NCI-H2171 (cell line): ENCODE measurements at places on chromosomes 2 and 18.

GRCh38 chr2:145344076-145344724 lies 824.3 kb upstream of the ZEB2 start:
- no peak for DNase-seq

DNA sequence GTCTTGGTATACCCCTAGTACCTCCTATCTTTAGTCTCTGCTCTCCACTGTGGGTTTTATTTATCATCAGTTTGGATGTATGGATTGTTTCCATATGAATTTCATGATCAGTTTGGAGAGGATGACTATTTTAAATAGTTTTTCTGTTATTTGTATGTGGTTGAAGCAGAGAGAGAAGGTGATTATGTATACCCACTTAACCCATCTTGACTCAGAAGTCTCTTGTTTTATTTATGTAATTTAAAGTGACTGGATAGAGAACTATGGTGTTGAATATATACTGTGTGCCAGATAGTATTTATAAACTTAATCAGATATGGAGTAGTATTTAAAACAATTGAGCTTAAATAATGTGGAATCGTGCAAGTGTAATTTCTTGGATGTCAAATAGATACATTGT lies 39.9 kb downstream of the SMAD4 start:
- no peak for DNase-seq

GRCh38 chr2:96888072-96889011 lies 18.5 kb upstream of the SEMA4C start:
- no peak for DNase-seq

GRCh38 chr2:38192976-38193375 lies 117.0 kb upstream of the CYP1B1 start:
- no peak for DNase-seq

DNA sequence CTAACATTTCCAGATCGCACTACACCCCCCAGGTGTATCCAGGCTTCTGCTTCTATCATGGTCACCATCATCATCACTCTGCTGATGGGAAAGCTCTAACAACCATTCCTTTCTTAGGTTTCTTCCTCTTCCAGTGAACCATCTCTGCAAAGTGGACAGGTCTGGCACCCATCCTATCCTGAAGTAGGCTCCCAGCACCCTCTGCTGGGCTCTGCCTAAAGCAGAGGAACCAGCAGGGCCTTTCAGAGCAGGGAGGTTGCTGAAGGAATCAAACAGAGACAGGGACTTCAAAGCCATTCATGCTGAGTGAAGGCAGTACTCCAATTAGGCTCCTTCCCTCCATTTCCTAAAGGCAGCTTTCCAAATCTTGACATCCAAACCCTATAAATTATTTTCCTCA lies 27.2 kb upstream of the SATB2 start:
- no peak for DNase-seq

DNA sequence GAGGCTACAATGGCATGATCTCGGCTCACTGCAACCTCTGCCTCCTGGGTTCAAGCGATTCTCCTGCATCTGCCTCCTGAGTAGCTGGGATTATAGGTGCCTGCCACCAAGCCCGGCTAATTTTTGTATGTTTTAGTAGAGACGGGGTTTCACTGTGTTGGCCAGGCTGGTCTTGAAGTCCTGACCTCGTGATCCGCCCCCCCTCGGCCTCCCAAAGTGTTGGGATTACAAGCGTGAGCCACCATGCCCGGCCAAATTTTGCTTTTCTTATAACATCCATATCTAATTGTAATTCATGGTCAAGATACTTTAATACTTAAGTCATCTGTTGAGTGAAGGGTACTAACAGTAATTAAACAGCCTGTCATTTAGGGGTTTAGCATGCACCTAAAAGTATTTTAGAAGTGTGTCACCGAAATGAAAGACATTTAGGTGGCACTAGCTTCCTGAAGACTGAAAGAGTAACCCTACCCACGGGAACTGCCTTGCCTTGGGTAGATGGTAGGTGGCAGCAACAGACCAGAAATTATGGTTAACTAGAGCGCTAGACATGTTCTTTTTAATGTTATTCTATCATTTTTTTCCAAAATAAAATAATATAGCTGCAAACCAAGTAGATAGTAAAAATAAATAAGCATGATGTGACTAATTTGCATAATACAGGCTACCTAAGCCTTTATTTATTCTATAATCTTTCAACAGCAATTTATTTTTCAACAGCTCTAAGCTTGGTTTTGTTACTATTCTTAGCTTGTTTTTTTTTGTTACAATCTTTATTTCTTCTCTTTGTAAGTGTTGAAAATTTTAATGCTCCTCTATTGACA lies 8.6 kb upstream of the ACYP2 start:
- peak; percentile 43 for DNase-seq

DNA sequence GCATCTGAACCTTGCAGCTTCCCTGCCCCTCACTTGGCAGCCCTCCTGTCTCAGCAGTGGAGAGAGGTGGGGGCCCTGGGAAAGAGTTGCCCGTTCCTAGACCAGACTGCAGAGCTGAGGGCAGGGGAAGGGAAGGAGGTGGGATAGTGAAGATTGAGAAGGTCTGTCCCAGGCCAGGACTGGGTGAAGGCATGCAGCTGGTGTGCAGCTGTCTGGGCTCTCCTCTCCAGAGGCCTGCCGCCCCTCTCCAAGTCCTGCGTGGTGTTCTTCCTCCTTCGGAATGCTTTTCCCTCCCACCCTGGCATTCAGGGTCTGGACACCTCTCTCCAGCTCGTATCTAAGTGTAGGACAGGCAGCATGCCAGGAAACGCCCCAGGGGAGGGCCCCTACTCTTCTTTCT lies 323.5 kb downstream of the CELF4 start:
- no peak for DNase-seq

DNA sequence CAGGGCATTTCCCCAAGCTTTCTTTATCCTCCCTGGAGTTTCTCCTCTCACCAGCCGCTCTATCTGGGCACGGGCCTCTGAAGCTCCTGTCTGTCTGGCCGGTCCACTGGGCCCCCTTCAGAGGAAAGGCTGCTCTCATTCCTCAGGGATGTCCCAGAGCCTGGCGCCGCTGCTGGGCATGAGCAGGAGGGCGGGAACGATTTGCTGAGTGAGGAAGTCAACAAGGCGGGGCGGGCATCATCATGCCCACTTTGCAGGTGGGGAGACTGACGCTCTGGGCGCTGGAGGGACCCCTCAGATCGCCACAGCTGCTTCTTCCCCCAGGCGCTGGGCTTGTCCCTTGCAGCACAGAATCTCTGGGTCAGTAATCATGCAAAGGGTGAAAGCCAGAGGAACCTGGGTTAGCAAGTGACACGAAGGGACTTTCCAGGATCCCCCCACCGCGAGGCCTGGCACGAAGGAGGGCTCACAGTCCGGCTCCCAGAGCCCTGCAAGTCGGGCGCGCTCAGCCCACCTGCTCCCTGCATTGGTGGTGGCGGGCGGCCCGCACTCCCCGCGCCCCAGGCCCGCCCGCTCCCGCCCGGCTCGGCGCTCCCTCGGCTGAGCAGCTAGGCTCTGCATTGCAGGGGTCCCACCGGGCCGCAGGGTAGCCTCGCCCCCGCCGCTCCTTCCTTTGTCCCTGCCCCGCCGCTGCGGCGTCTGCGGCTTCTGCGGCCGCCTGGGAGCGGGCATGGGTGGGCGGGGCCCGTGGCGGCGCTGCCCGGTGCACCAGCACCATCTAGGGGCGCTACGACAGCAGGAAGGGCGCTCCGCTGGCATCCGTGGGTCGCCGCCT lies 157.8 kb downstream of the CYRIA start:
- DNase-seq = peak; percentile 38

- DNase-seq = no peak
Measured at GRCh38 chr2:190121971-190122370, 59.4 kb upstream of the MSTN start.

GRCh38 chr2:28247290-28247689 lies 145.4 kb upstream of the FOSL2 start:
- peak; percentile 82 for DNase-seq

- no peak for DNase-seq
Measured at GRCh38 chr2:159551806-159552205, 64.5 kb downstream of the BAZ2B start.

DNA sequence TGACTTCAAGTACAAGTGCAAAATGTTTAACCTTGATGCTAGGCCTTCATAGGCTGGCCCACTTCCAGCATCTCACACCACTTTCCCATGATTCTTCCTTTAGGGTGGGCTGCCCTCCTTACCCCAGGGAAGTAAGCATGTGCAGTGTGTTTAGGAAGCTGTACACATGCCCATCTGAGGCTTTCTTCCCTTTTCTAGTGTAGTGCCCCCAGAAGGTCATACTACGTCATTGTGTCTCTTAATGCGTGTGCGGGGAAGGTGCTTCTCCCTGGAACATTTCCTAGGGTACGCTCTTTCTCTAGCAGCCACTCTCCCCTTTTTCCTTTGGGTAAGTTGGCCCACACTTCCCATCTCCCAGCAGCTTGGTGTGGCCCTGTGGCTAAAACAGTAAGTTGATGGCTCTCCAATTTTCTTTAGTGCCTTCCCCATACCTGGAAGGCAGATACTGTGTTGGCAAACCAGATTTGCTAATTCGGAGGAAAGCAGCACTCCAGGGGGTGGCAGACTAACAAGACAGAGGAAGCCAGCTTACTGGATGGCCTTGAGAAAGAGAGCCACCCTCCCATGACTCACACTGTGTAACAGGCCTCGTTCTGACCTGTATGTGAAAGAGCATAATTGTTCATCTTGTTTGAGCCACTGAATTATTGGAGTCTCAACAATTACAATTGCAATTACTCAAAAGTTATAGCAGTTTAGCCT lies 1.1 kb upstream of the SULT6B1 start:
- no peak for DNase-seq

GRCh38 chr2:58521803-58522554 lies 280.9 kb upstream of the FANCL start:
- DNase-seq = peak; percentile 35

GRCh38 chr2:21819454-21819853 lies 695.7 kb downstream of the TDRD15 start:
- DNase-seq = no peak
